Mammary epithelial cell (primary cell): ENCODE measurements at places on chromosomes 11 and 22. TPM values are rescaled to one million over a fixed set of nuclear protein-coding genes. Genes with fewer than 3 reads are reported as not detected.

Gene DEFB131B
- total RNA-seq: not detected

Gene OR51B4
- total RNA-seq: not detected in 2 replicates

Gene MN1
- total RNA-seq: 7.3 and 14.0 TPM in 2 replicates

Gene FGF3
- not detected in 2 replicates for total RNA-seq

Gene TEX54
- not detected in 2 replicates for total RNA-seq

Gene MOGAT2
- total RNA-seq: not detected in 2 replicates

Gene COMT
- total RNA-seq: 193 TPM

Gene FOLR1
- 13.5 TPM for total RNA-seq

Gene SERPING1
- 9.7 and 14.4 TPM in 2 replicates for total RNA-seq

Gene RAB38
- 87.7 and 128 TPM in 2 replicates for total RNA-seq

Gene GUCY1A2
- total RNA-seq: not detected in 2 replicates

Gene H19
- total RNA-seq: 31.8 TPM

Gene SLC22A12
- not detected in 2 replicates for total RNA-seq

Gene ADAMTS8
- total RNA-seq: not detected in 2 replicates

Gene TLCD5
- 3.2 and 4.9 TPM in 2 replicates for total RNA-seq

Gene LMO2
- total RNA-seq: 0.50 TPM

Gene ZP1
- not detected for total RNA-seq

Gene LDHAL6A
- not detected in 2 replicates for total RNA-seq

Gene GPR83
- total RNA-seq: under 0.01 TPM

Gene MMP8
- 0.50 TPM for total RNA-seq

Gene RIMBP3B
- not detected in 2 replicates for total RNA-seq

Gene CENPM
- 0.50 TPM for total RNA-seq

Gene PLEKHB1
- not detected in 2 replicates for total RNA-seq

Gene C1QTNF5
- 0.50 TPM for total RNA-seq
